Activated naive CD4-positive, alpha-beta T cell treated with anti-CD3 and anti-CD28 coated beads, Interleukin-2, amount 10 ng/mL, durations not matched to agents 7 days and 5 days (primary cell): ENCODE measurements at places on chromosomes 2 and 18.

GRCh38 chr18:61459896-61460648 is 126.8 kb downstream of the CDH20 start:
- DNase-seq = no peak

DNA sequence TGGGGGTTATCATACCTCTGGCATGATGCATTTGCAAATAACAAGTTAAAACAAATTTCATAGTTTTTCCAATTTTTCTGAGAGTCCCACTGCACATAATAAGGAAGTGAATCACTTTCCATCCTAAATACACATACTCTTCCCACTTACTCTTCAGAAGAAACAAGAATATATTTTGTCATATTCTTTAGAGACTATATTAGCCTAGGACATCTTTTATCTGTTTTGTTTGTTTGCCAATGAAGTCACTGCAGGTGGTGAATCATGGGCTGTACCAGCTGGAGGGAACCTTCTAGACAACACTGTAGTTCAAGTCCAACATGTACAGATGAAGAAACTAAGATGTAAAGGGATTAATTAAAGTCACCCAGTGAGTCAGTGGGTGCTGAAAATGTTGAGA is 116.8 kb downstream of the XIRP2 start:
- no peak for DNase-seq

GRCh38 chr2:105498281-105498846 is 99.5 kb upstream of the FHL2 start:
- no peak for DNase-seq

- no peak for DNase-seq
Observed at GRCh38 chr18:74589021-74589420, 8.6 kb upstream of the ZNF407 start.

DNA sequence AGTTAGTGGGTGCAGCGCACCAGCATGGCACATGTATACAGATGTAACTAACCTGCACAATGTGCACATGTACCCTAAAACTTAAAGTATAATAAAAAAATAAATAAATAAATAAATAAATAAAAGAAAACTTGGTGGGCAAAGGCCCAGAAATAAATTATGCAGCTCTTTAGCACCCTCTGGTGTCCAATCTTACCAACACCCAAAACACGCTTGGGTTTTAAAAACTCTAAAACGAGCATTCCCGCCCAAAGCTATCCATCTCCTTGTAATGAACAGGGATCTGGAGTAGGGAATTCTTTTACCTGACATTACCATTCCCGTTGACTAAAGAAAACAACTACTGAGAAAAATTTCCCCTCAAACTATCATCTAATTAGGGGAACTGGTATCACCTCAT is 2005.9 kb upstream of the CELF4 start:
- no peak for DNase-seq

GRCh38 chr2:234212534-234212933 is 162.0 kb downstream of the SPP2 start:
- no peak for DNase-seq

DNA sequence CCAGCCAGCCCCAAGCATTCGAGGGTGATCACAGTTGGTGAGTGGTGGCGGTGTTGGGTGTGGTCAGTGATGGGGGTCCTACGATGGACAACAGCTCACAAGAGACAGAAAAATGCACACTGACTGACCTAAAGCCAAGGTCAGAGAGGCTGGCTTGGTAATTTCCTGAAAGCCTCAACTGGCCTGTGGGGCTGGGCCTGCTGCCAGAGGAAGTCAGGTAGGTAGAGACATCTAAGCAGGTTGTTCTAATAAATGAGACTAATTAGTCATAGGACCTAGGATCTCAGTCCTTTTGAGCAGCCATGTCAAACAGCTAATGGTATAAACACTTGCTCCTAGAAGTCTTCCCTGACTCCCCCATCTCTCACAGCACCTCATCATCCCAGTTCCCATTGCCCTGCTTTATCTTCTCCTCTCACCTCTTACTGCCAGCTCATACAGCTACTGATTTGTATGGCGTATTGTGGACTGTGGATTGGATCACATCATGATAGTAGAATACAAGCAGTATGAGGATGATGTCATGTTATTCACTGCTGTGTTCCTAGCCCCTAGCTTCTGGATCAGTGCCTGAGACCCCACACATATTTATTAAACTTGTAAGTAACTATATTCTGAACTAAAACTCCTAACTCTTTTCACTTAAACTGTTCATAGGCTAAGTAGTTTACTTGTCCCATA is 262.9 kb upstream of the KLHL29 start:
- no peak for DNase-seq

DNA sequence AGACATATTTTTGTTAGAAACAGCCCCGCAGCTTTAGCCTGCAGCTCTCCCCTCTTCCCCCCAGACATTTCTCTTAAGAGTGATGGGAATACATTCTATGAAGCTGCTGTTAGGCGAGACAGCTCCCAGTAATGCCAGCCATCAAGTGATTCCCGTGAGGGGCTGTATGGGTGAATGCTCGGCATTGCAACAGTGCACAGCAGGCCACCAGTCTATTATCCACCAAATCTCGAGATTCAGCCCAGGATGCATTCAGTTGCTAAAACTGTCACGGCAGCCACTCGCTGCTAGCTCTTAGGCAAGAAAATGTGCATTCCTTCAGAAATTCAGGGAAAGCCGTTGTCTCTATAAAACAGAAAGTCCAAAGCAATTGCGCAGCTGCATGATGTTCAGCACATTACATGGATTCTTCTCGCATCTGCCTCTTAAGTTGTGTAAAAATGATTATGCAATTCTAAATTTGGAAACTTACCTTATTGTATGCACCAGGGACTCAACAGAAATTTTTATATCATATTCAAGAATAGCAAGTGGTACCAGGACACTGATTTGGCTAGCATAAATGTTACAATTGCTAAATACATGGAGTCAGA is 211.3 kb upstream of the ARL4C start:
- DNase-seq = no peak

DNA sequence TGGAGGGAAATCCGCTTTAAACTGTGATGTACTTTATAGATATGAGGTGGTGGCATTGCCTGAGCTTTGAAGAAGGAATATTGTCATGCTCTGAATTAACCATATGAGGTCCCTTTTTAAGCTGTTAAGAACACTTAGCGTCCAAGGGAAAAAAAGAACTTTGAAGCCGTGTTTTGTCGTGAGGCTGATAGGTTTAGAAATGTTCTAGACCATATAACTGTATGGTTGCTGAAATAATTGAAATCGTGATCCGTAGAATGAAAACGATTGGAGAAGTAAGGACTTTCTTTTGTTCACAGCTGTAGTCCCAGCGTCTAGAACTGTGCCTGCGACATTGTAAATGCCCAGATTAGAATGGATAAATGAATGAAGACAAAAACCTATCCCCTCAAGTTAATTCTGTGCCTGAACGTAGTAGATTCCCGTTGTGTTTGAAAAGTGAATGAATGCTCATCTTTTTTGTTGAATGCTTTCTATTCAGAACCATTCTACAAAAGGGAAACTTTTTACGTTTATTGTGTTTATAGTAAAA is 1.5 kb downstream of the SMCHD1 start:
- DNase-seq = no peak

GRCh38 chr2:23924589-23925359 is 2.1 kb downstream of the ATAD2B start:
- no peak for DNase-seq

DNA sequence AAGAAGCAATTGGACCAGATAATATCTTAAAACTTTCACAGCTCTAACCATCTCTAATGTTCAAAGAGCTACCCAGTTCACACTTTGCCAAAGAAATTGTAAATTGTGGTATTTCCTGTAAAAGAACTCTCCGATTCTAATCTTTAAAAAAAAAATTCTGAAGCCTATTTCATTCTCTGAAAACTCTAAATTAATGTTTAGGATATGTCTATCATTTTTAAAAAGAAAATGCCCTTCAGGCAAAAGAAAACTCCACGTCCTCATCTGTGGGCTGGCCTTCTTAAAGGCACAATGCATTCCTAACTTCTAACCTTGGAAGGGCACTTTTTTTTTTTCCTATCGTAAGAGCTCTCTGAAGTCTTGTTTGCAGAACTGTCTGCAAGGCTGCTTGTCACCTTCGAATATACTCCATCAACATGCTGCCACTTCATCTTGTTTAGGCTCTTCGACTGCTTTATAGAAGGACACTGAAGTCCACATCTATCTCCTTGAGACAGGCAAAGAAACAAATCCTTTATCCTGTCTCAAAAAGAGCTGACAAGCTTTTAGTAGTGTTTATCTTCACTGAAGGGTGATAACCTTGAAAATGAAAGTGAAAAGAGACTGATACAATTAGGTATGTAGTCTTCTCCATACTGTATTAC is 124.3 kb upstream of the SLC39A10 start:
- DNase-seq = peak; percentile 51

- DNase-seq = no peak
Observed at GRCh38 chr18:68121826-68122225, 593.1 kb downstream of the TMX3 start.

DNA sequence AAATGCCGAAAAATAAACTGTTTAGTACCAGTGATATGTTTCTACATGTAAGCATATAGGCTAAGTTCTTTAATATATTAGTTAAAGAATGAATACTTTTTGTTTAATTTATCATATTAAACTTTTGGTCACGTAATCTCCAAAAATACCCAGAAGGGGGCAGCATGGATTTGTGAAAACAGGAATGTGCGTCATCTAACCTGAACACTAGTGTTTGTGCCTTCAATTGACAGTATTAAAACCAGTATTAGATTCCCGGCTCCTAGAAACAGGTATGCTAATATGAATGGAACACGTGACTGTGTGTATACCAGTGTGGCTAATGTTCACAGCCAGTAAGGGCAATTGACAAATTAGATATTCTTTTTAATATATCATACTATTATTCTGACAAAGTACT is 51.8 kb downstream of the WDR7 start:
- DNase-seq = peak; percentile 23

DNA sequence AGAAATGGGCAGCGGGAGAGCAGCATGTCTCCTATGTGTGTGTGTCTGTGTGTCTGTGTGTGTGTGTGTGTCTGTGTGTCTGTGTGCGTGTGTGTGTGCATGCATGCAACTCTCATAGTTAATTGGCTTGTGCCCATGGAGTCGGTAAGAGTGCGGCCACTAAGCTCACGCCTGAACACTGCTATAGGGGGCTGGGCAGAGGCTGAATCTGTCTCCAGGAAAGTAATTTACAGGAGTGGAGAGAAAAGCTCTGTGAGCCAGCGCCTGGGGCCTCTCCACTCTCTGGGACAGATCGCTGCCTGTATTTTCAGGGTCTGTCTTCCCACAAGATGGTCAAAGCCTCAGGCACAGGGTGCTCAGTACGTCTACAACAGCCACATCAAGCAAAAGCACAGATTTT is 553.4 kb downstream of the TNS1 start:
- no peak for DNase-seq

DNA sequence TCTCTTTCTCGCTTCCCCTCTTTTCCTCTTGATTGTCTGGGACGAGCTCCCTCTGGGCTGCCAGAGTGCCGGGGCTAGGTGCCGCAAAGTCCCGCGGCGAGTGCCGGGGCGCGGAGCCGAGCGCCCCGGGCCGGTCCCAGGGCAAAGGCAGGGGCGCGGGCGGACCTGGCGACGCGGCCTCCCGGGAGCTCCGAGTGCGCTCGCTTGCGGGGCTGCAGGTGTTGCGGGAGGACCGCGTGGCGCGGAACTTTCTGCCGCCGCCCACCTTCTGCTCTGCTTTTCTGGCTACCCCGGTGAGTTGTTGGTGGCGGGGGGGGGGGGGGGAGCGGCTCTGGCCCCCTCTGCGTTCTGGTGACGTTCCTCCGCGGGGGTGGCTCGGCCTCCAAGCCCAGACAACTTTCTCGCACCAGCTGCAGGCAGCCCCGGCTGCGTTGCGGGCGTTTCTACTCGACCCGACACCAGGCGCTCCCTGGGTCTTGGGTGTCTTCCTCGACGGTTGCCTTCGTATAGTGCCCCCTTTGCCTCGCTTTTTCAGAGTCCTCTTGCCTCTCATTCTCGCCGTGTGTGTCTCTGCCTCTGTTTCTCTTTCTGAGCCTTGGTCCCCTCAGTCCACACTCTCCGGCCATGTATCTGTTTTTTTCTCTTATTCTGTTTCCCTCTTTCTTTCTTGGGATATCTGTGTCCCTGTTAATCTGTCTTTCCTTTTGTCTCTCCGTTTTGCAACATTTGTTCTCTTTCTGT is 759 bp downstream of the GALNT13 start:
- DNase-seq = no peak

GRCh38 chr2:26946841-26947784 is 23.3 kb upstream of the MAPRE3 start:
- no peak for DNase-seq

- DNase-seq = no peak
Observed at GRCh38 chr2:238791354-238791753, 56.5 kb upstream of the TWIST2 start.

- no peak for DNase-seq
Observed at GRCh38 chr2:233349005-233349998, 5.0 kb upstream of the DGKD start.

- DNase-seq = no peak
Observed at GRCh38 chr18:79071037-79071436, 1.8 kb downstream of the ATP9B start.

- no peak for DNase-seq
Observed at GRCh38 chr2:18304849-18305248, 255.6 kb downstream of the RDH14 start.

GRCh38 chr2:148534416-148535204 is 109.9 kb upstream of the EPC2 start:
- DNase-seq = no peak

DNA sequence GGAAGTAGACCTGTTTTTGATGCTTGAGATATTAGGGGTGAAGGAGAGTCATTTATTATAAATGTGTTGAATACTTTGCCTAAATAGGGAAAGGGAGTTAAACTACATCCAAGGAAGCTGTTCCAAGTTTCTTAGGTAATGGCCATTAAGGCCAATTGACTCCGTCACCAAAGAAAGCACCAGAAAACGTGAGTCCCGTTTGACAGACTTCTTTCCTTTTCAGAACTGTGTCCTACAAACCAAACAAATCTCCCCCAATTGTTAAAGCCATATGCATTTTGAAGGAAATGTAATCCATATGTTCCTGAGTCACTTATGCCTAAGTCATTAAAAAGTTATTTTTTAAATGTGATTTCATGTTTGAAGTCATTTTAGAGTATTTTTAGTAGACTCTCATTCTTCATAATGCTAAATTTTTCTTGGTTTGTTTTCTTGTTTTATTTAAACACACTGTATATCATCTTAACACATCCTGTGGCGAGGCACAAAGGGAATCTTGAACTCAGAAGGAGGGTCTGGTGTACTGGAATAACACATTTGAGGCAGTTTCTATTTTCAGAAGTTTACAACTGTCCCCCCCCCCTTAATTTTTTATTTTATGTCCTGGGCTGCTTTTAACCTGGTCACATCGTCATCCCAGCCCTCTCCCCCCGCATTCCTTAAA is 133.7 kb downstream of the RHBDD1 start:
- DNase-seq = no peak
